ENCODE measurements at places on chromosomes 4 and X. TPM values are rescaled to one million over a fixed set of nuclear protein-coding genes. Genes with fewer than 3 reads are reported as not detected.

The TBX22 gene
- total RNA-seq = not detected

The PGAM4 gene
- not detected for total RNA-seq

The SLC9B1 gene
- total RNA-seq = 1.6 TPM

The UGT2A1 gene
- not detected for total RNA-seq

DNA sequence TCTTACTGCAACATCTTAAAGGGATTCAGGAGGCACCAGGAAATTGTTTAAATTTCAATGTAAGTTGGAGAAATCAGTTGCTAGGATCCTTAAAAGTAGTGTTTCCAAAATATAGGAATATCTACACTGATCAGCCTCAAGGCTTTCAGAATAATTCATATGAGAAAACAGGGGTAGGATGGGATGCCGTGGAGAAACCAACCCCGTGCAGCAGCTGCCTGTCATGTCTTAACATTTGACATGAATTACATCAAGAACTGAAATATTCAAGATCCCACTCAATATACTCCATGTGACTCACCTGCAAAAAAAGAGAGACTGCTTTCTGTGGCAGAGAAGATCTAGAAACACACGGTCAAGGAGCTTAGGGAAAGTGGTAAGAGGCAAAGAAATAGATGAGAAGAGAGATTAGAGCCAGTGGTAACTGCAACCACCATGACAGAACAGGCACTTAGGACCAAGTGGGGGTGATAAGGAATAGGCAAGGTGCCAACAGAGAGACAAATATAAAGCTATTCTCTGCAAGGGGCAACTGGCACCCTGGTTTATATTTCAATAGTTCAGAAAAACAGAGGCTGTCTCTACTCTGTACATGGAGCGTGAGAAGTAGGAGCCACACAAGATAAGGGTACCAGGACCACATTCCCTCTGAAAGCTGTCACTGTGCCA is 64.0 kb downstream of the SLC39A8 start:
- no peak for DNase-seq

- no peak for DNase-seq
Observed at GRCh38 chrX:19909761-19910160, 22.4 kb upstream of the SH3KBP1 start.

The ATP8A1 gene
- 10.3 TPM for total RNA-seq

The APOOL gene
- total RNA-seq = 26.3 TPM

DNA sequence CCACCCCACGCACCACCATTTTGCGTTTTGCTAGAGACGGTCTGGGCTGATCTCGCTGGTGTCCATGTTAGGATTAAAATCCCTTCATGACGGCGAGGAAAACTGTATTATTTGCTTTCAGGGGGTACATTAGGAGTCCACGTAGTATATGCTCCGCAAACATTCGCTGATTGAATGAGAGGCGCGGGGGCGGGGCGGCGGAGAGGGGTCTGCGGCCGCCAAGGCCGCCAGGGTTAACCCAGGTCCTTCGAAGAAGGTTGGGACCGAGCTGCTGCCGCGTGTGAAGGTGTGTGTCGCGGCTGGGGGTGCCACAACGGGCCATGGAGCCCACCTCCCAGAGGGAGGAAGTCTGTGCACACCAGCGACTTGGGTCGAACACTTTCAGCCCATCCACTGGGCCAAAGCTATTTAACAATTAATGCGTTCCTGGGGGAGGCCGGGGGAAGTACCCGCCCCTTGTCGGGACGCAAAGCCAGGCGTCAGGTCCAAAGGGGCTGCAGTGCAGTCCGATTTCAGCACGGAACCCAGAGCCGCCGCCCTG is 6.4 kb upstream of the PITX2 start:
- no peak for DNase-seq

- DNase-seq = no peak
Observed at GRCh38 chr4:61545902-61546480, 345.9 kb downstream of the ADGRL3 start.

- no peak for DNase-seq
Observed at GRCh38 chr4:33959519-33959918, 2284.8 kb downstream of the ARAP2 start.

- DNase-seq = no peak
Observed at GRCh38 chrX:39857780-39858179, 240.0 kb downstream of the BCOR start.

DNA sequence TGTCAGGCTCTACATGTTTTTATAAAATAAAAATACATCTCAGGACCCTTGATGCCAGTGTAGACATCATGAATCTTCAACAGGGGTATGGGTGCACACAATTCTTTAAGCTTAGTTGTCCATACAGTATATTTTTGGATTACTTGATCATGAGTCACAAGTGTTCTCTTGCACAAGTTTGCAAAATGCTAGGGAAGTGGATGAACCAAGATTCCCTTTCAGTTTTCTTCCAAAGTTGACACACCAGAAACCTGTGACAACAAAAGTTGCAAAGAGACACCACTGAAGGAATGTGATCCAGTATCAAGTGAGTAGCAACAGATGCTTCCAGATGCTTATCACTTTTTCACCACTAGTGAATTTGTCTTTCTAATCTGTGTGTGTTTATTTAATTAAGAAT is 1021.2 kb downstream of the PCDH7 start:
- no peak for DNase-seq

Data from type B pancreatic cell (in vitro differentiated cells).